Effector CD4-positive, alpha-beta T cell (primary cell): ENCODE measurements at places on chromosomes 6 and 20.

DNA sequence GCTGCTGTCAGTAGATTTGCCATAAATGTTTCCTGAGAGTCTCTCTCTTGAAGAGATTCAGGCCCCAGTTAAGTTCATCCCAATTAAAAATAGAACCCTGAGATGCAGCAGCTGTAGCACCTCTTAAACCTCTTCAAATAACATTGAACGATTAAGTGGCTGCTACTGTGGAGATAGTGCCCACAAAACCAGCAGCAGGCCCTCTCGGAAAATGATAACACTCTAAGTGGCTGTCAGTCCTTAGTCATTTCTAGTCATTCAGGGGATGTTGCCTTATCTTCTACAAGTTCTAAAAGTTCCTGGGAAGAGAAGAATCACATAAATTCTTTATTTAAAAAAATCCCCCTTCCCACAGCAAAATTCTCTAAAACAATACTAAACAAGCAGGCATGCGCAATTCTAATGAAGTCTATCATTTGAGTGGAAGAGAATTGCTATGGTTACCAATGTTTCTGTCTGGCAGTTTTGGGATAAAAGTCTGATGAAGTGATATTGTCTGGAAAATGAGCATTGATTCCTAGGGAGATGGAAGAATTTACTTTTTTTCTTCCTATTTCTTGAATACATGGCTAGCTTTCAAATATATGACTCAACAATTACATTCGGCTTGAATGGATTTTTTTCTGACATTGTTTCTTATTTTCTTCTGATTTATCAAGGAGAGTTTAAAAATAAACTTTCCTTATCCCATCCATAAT lies 131.9 kb downstream of the TRMT11 start:
- DNase-seq, result no peak

DNA sequence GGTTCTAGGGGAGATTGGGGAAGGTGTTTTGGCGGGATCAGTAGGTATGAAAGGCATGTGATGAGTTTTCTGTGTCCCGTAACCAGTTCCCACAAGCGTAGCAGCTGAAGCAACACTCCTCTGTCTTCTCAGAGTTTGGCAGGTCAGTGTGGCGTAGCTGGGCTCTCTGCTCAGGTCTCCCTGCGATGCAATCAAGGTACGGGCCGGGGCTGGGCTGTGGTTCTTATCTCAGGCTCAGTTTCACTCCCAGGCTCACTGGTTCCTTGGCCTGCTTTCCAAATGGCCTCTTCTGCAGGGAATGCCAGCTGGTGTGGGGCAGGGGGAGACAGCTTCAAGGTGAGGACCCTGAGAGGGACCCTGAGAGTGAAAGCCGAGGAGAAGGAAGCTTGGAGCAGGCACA lies 280.7 kb downstream of the CDH4 start:
- DNase-seq, result no peak

- DNase-seq, result no peak
Measured at GRCh38 chr20:38346247-38346651, at the start of gene LBP. Gene LBP, plus strand, starts transcription at chr20:38346482. Its CDS starts 35 bp downstream, at chr20:38346517.

DNA sequence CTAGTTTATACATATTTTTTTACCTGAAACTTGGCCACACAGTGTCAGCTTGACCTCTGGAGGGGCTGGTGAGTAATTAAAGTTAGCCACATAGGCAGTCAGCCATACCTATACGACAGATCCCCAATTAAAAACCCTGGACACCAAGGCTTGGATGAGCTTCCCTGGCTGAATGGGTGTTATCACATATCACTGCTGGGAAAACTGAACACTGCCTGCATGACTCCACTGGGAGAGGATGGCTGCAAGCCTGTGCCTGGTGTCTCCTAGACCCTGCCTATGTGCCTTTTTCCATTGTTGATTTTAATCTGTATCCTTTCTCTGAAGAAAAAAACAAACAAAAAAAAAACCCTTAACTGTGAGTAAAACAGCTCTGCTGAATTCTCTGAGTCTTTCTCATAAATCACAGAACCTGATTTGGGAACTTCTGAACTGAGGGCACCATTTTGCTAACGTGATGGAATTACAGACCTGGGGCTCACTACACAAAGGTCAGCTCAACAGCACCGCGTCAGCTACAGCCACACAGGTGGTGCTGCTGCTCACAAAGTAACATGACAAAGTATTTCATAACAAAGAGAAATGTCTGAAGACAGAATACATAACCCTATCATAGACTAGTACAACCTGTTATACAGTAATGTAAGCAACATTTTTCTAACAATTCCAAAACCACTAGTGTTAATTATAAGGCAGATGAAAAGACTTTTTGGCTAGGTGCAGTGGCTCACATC lies 97.0 kb downstream of the SLC23A2 start:
- DNase-seq, result no peak

- no peak for DNase-seq
Measured at GRCh38 chr6:36677059-36677749, 1.3 kb upstream of the CDKN1A start.

DNA sequence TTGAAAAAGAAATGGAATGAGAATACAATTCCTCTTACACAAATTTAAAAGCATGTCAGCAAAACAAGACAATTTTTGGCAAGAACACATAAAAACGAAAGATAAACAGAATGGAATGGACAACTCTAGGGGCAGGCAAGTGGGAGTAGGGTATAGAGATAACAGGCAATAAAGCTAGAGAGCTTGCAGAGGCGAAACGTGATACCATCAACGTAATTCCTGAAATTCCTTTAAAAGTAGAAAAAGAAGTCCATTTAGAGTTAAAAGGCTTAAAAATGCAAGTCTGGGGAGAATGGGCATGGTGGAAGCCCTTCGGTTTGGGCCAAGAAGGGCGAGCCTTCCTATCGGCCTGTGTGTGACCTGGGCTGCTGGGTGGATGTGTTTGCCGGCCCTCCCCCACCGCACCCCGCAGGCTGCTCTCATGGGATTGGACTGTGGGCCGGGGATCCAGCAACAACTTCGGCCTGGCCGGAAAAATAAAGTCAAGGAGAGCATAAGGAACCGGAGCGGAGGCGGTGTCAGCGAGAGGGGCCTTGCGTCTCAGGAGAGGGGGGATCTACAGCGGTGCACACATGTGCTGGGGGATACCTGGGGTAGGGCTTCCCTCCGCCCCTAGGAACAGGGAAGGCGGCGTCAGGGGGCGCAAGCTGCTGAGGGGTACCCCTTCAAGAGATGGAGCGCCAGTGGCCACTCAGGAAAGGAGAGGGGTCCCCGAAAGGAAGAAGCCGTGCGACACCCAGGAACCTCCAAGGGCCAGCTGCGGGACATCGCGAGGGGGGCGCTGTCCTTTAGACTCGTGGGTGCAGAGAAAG lies 4.1 kb downstream of the TMEM239 start:
- no peak for DNase-seq

DNA sequence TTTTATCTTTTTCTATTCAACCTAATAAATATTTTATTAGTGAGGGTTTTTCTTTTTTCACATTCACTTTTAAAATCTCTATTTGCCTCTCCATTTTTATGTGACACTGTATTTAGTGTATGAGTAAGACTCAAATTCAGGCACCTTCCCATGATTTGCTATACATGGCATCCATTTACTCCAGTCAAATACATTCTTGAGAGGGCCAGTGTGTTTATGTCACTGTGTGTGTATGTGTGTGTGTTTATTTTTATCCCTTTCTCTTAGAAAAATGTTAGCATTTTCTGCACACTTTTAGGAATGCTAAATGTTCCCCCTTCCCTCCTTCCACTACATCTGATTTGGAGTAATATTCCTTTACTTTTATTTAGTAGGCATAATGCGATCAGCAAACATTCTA lies 290.0 kb downstream of the PACRG start:
- DNase-seq, result no peak

- no peak for DNase-seq
Measured at GRCh38 chr6:16336056-16336818, 97.8 kb downstream of the GMPR start.

GRCh38 chr6:28696682-28697081 lies 171.0 kb downstream of the GPX5 start:
- DNase-seq, result no peak

DNA sequence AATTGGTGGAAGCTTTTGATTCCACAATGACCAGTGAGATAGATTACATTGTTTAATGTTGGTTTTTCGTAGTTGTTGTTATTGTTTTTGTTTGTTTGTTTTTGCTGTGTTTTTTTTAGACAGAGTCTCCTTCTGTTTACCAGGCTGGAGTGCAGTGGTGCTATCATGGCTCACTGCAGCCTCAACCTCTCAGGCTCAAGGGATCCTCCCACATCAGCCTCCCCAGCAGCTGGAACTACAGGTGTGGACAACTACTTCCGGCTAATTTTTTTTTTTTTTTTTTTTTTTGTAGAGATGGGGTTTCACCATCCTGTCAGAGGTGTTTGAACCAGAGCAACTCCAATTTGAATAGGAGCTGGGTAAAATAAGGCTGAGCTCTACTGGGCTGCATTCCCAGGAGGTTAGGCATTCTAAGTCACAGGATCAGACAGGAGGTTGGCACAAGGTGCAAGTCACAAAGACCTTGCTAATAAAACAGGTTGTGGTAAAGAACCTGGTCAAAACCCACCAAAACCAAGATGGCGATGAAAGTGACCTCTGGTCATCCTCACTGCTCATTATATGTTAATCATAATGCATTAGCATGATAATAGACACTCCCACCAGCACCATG lies 10.9 kb upstream of the AKAP12 start:
- DNase-seq, result no peak

- DNase-seq, result no peak
Measured at GRCh38 chr6:71124340-71124739, 164.3 kb upstream of the OGFRL1 start.

- no peak for DNase-seq
Measured at GRCh38 chr20:59939879-59940128, 301 bp downstream of the PPP1R3D start.

GRCh38 chr6:150143516-150144293 lies 861 bp downstream of the PPP1R14C start:
- DNase-seq, result no peak
